ENCODE measurements at places on chromosomes 2 and 18.

DNA sequence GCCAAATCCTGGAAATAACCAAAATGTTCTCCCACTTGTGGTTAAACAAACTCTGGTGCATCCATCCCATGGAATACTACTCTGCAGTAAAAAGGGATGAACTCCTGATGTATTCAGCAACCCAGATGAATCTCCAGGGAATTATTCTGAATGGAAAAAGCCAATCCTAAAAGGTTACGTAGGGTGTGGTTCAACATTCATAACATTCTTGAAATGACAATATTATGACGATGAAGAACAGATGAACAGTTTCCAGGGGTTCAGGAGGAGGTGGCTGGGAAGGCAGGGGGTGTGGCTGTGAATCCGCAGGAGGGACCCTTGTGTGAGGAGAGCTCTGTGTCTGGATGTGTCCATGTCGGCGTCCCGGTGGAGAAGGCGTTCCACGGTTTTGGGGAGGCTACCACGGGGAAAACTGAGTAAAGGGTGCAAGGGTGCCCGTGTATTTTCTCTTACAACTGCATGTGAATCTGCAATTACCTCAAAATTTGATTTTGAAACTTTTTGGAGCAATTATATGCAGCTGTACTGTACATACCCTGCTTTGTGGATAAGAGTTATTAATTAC lies 47.3 kb downstream of the KCNG2 start:
- no peak for DNase-seq

- no peak for DNase-seq
Observed at GRCh38 chr18:73859837-73860397, 287.7 kb downstream of the FBXO15 start.

GRCh38 chr2:122480501-122481243 lies 725.2 kb downstream of the TSN start:
- no peak for DNase-seq

GRCh38 chr2:62424899-62425298 lies 81.1 kb downstream of the TMEM17 start:
- no peak for DNase-seq

DNA sequence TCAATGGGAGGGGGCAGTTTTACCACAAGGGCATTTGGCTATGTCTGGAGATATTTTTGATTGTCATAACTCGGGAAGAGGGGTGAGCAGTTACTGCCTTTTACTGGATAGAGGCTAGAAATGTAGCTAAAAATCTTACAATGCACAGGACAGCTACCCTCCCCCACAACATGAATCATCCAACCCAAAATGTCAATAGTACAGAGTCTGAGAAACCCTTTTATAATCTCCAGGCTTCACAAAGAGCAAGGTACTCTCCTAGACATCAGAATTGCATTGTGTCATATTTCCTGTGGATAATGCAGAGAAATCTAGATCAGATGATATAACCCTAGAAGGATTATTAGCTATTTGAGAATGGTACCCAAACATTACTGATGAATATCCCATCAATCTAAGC lies 277.1 kb upstream of the NRP2 start:
- no peak for DNase-seq

GRCh38 chr2:176109946-176110345 lies 2.9 kb downstream of the HOXD11 start:
- no peak for DNase-seq

All from fibroblast of skin of left quadriceps (primary cell).